ENCODE measurements at places on chromosomes 12 and 14. TPM values are rescaled to one million over a fixed set of nuclear protein-coding genes. Genes with fewer than 3 reads are reported as not detected.

PLEKHD1 gene
- 0.47 TPM for total RNA-seq

KCNC2 gene
- total RNA-seq: not detected

IQSEC3 gene
- 10.7 TPM for total RNA-seq

NPAS3 gene
- total RNA-seq: 0.95 TPM

ADGRD1 gene
- 108 TPM for total RNA-seq
